ENCODE measurements at places on chromosomes 16 and 17.

GRCh38 chr17:63925615-63926014, 6.5 kb downstream of the CD79B start:
- DNase-seq, result no peak

GRCh38 chr16:84262031-84262430, 22.2 kb upstream of the KCNG4 start:
- no peak for DNase-seq

DNA sequence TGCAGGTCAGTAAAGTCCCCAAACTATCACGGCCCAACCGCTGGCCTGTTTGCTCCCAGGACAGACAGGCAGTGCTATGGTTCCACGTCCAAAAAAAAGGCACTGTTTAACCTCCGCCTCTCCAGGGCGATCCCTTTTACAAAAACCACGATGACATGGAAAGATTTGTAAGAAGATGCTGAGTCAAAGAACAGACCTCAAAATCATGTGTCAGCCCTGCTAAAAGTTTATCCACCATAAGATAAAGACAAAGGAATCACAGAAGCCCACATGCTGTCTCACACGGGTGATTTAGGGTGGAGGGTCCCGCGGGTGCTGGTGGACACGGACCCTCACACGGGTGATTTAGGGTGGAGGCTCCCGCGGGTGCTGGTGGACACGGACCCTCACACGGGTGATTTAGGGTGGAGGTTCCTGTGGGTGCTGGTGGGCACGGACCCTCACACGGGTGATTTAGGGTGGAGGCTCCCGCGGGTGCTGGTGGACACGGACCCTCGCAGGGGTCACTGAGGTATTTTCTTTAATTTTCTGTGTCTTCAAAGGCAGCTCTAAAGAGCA, 117.2 kb upstream of the METRNL start:
- DNase-seq, result no peak

DNA sequence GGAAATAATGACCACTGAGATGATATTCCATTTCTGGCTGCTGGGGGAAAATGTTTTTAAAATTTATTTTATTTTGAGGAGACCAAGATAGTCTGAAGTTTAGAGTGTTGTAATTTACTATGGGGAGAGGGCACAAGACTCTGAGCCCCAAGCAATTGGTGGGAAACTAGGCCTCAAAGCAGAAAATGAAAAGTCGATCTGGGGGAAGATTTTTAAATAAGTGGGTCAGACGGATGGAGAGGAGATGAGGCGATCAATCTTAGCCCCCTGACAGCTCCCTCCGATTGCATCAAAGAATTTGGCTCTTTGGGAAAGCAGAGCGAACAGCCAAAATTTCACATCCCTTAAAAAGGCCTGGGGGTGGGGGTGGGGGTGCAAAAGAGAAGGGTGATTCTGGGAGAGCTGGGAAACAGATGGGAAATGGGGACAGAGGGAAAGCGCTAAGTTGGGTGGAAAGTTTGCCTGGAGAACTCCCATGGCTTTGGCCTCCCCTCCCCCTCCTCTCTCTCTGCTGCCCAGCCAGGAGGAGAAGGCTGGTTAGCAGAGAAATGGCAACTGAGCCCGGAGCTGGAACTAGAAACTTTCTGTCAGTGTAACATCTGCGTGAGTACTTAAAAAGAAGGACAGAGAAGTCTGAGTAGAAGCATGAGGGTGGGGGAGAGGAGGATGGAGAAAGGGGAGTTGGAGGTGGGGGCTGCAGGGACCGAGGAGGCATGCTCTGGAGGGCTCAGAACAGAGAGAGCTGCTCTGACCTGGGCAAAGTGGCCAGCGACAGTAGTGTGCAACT, 1.4 kb upstream of the HOXB2 start:
- no peak for DNase-seq

GRCh38 chr17:21194703-21195102, 19.3 kb downstream of the TMEM11 start:
- DNase-seq, result no peak

GRCh38 chr16:26120729-26121128, 429.0 kb downstream of the HS3ST4 start:
- DNase-seq, result no peak

DNA sequence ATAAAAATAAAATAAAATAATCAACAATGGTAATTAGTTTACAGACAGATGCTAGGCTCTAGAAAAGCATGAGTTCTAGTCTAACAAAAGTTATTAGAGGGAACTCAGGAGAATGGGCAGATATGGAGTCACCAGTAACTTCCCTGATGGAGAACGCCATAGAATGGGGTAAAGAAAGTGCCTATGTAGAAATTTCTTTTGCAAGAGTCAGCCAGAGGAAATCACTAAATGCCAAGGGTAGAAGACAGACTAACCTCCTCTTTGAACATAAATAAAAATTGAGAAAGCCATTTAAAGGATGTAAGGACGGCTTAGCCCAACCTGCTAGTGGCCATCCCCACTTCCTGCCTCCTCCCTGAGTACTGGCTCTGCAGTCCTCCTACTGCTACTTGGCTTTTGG, 141.6 kb downstream of the VPS53 start:
- no peak for DNase-seq

- DNase-seq, result no peak
Measured at GRCh38 chr16:71567931-71568330, 9.0 kb downstream of the TAT start.

DNA sequence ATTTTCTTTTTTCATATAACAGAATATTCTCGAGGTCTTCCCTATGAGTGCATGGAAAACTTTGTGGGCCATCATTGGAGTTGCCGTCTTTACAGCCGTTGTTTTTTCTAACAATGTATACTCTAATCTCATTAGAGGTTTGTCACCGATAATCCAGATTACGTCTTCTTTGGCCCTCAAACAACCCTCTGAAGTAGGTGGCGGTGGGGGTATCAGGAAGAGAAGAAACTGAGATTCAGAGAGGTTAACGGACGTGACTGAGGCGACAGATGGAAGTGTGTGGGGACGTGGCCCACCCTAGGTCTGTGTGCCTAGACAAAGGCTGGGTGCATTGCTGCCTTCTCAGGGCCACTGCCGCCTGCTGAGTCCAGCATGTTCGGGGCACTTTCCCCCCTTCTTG, 63.7 kb downstream of the RPTOR start:
- DNase-seq, result no peak

DNA sequence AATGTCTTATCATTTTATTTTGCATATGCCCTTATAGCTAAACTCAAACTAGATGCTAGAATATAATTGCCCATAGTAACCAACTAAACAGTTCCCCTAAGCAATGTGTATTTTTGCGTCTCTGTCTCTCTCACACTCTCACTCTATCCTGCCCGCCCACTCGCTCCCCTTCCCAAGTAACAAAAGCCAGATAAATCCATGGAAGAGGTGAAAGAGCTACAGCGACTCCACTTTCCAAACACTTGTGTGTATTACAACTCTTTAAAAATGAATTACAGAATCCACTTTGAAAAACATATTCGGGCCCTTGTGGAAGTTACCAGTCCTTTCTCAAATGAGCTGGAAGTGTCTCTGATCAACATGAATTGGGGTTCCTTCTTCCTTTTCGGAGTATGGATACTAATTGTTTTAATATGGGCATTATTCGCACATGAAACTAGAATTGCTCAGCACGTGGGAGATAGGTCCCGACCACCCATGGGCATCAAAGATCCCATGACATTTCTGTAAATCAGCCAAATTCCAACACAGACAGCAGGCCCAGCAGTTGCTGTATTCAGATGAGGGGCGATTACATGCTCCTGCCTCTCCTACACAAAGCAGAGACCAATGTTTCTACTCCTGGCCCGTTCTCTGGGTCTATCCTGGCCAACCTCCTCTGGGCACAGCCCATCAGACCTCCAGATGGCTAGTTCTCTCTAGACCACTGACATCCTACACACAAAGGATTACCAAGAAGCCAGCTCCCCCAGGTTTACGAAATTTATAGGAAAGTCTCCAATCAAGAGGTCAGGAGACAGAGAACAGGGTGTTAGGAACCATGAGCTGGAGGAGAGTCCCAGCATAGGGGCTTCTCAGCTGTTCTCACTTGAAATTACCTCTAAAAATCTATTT, 121.5 kb downstream of the ZFHX3 start:
- no peak for DNase-seq

- DNase-seq, result no peak
Measured at GRCh38 chr16:27429981-27430441, 28.0 kb downstream of the IL21R start.

DNA sequence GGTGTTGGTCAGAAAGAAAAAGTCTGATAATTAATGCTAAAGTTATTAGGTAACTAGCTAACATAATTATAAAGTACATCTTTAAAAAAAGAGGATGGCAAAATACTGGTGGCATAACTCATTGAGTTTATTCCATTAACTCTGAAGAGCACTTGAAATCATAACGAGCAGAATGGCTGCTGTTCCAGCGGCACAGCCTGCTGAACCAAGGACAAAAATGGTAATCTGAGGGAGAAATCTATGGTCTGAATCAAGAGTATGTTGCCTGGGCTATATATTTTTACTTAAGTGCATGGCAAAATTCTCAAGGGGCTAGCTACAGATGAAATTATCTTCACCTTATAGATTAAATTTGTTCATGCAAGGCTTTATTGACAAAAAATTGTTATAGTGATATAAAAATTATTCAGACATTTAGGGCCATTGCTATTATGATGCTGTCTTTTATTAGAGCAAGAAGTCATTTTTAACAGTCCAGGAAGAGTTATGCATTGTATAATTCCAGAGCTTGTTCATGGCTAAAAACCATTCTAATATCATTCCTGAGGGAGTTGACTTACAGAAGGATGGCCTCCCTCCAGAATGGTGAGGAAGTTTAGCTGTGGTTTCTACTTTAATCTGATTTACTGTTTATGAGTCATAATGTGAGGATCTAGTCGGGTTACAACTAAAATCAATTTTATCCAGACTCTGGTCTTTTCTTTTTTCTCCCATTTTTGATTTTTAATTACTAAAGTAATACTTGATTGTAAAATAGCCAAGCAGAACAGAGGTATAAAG, 41.4 kb upstream of the ANKFN1 start:
- DNase-seq, result no peak

- DNase-seq, result no peak
Measured at GRCh38 chr17:28328325-28328724, 6.9 kb downstream of the IFT20 start.

GRCh38 chr16:15483857-15484256, 49.5 kb downstream of the BMERB1 start:
- DNase-seq, result no peak

DNA sequence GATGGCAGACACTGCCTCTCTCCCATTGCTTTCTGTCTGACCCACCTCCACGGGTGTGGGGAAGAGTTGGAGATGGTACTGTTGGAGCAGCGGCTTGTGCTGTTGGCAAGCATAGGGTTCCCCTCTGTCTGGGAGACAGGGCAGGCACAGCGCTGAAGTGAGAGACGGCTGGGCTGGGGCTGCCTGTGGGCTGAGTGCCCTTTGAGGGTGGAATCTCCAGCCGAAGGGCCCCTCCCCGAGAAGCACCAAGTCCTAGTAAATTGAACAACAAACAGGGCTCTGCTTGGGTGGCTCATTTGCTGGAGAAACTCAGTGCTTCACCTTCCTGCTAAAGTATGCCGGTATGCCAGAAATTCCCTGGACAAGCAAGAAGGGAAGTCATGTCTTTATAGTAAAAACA, 79.7 kb downstream of the KSR1 start:
- no peak for DNase-seq

- DNase-seq, result peak; percentile 51
Measured at GRCh38 chr17:59165933-59166342, 10.4 kb downstream of the PRR11 start.

GRCh38 chr17:55005520-55005919, 37.0 kb downstream of the STXBP4 start:
- DNase-seq, result peak; percentile 46

- DNase-seq, result no peak
Measured at GRCh38 chr16:6969594-6969993, 363.1 kb upstream of the RBFOX1 start.

- peak; percentile 31 for DNase-seq
Measured at GRCh38 chr17:47978324-47978723, 7.4 kb downstream of the CDK5RAP3 start.

DNA sequence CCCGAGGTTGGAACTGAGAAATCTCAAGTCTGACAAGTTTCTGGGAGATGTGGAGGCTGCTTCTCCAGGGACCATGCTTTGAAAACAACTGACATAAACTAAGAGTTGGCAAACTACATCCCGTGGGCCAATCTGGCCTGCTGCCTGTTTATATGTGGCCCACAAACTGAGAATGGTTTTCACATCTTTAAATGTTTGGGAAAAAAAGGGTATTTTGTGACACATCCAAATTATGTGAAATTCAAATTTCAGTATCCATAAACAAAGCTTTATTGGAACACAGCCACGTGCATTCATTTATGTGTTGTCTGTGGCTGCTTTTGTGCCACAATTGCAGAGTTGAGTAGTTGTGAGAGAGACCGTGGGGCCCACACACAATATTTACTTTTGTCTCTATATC, 163.8 kb upstream of the PIRT start:
- no peak for DNase-seq

- DNase-seq, result no peak
Measured at GRCh38 chr17:77635176-77635575, 323.3 kb upstream of the TNRC6C start.

- DNase-seq, result no peak
Measured at GRCh38 chr16:85639529-85640253, 26.6 kb downstream of the GSE1 start.

DNA sequence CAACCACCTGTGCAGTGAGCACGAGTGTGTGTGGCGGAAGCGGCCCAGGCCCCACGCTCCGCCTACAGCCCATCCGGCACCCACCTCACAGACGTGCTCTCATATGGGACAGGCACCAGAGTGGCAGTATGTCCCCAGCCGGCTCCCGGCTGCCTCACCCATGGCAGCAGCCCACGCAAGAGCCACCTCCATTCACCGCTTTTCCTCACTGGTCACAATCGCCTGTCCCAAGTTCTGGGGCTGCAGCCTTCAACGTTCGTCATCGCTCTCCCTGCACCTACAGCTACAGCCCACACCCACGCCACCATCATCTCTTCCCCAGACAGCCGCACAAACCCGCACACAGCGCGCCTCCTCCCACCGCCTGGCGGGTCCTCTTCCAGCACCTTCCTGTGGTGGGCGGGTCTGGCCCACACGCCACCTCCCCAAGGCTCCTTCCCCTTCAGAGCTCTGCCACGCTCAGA, 17.5 kb upstream of the TRAP1 start:
- DNase-seq, result no peak

DNA sequence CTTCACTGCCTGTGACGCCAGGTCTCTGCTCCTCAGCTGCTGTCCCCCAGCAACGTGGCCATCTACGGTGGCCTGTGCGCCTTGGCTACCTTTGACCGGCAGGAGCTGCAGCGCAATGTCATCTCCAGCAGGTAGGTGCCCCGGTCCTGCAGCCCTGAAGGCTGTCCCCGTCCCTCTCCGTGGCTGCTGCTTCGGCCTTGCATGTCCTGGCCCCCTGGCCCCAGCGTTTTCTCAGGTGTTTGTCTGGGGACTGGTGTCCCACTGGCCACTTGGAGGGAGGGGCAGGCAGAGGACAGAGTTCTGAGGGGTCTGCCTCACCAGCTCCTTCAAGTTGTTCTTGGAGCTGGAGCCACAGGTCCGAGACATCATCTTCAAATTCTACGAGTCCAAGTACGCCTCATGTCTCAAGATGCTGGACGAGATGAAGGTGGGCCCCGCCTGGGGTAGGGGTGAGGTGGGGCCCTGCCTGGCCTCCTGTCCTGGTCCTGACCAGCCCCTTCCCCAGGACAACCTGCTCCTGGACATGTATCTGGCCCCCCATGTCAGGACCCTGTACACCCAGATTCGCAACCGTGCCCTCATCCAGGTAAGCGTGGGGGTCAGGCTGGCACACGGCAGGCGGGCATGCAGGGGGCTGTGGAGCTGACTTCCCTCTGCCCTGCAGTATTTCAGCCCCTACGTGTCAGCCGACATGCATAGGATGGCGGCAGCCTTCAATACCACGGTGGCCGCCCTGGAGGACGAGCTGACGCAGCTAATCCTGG, 4.4 kb downstream of the GPS1 start:
- no peak for DNase-seq
